ENCODE measurements at places on chromosomes 16 and 17.

- no peak for ATAC-seq
Observed at GRCh38 chr17:42122371-42123303, at the start of gene HSPB9. HSPB9 (plus strand) TSS chr17:42122804; CDS start chr17:42122851, 47 bp downstream.

DNA sequence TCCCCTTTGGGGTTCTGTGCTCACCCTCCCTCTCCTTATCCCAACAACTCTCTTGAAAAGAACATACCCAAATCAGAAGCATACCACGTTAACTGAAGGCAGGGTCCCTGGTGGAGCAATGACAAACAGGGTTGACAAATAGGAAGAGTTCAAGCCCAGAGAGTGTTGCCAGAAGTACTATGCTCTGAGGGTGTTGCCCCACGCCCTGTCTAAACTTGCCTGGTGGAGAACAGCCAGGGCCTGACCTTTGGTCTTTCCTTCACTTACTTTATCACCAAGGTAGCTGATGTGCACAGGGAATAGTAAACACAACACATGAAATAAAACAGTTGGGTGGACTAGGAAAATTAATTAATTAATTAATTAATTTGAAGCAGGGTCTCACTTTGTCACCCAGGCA is 23.3 kb downstream of the ZNF75A start:
- ATAC-seq: no peak

DNA sequence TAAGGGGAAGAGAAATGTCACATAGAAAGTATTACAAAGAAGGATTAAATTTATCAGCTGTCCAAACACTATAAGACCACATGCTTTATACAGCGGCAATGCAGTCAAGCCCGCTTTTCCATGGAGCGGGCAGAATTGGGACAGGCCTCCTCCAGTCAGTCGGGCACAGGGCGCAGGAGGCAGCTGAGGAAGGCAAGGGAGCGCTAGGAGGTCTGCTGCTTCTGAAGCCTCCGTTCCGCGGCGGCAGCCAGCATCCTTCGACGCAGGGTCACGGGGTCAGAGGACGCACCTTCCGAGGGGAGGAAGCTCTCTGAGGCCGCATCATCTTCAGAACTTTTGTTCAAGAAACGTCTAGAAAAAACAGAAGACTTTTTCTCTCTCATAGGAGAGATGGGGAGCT is 62.6 kb downstream of the AMFR start:
- no peak for ATAC-seq

DNA sequence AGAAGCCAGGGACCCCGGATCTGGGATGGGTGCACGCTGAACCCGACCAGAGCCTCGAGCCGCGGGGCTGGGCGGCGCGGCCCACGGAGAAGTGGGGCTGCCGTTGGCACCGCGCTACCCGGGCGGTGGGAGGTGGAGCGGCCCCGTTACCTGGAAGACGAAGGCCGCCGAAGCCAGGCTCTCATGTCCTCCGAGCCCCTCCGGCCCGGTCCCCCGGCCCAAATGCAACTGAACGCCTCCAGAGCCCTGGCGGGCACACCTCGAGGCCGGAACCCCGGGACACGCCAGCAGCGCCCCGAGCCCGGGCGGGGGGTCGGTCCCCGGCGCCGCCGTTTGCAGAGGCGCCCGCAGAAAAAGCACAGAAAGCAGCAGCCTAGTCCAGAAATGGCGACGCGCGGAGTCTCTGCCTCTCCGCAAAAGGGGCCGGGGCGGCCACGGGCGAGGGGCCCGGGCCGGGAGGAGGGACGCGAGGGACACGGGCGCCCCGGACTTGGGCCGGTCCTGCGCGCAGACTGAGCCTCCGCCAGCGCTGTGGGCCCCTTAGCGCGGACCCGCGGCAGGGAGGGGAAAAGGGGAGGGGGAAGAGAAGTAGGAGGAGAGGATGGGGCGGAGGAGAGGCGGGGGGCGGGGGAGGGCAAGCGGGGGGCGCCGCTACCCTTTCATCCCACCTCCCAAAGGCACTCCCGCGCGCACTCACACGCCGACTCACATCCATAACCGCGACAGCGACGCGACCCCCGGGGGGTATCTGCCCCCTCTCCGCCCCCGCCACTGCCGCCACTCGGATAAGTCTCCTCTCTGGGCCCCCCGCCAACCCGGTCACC is 1.4 kb downstream of the AXIN2 start:
- ATAC-seq: peak; percentile 48

DNA sequence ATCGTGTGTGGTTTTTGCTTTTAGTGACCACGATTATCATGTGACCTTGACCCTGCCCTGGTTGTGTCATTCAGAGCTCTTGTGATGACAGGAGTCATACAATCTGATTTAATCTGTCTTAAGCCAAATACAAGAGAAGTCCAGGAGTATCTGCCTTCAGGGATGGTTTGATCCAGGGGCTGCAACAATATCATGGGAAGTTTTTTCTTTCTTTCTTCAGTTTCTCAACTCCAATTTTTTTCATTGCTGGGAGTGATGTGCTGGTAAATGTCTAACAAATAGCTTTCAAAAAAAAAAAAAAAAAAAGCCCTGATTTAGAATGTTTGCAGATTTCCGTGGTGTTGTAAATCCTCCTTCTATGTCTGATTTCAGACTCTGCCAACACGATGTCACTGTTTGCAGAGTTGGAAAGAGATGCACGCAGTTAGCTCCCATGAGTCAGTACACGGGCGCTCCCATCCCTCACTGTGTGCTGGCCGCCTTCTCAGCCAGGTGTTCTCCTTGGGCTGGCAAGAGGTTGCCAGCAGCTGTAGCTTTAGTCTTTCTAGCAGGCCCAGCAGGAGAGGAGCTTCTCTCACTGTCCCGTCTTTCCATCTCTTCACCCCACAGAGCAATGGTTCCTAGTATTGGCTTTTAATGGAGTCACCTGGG is 229.7 kb downstream of the SNX29 start:
- ATAC-seq: no peak

DNA sequence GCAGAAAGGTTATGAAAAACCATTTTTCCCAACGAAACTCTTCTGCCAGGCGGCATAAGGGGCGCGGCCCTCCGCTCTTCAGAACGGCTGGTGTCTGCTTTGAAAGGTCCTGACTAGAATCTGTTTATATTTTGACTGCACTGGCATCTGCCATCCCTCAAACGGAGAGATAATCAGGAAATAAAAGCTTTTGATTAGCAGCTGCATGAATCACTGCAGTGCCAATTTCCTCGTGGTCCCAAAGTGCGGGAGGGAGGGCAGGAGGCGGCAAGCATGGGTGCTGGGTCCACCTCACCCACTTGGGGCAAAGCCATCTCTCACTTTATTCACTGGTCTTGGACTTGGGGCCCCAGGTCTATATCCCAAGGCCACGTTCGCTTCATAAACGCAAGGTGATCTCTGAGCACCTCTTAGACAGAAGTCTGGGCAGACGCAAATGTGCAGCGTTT is 49.7 kb downstream of the TBC1D16 start:
- ATAC-seq: peak; percentile 25

DNA sequence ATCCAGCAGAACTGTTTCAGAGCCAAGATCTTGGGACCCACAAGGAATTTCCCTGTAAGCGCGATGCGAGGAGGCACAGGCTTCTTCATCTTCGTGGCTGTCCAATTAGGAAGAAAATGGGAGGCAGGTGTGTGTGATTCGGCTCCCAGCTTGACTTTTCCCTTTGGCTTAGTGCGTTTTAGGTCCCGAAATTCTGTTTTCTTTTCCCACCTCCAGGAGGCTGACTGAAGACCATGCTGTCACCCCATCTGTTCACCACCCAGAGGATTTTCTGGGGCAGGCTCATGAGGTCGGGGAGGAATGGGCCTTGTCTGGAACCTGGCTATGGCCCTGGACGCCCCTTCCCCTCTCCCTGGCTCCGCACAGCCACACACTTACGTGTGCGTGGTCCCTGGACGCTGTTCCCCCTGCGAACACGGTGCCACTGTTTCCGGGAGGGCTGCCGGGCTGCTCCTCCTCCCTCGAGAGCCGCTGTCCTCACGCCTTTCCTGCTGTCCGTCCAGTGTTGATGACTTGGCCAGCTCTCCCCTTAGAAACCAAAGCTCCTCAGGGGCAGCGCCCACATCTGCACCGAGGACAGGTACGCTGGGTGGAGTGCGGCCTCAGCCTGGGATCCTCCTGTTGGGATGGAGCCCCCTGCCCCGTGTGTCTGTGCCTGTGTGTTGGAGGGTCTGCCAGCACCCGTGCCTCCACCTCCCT is 2.7 kb upstream of the PABPN1L start:
- no peak for ATAC-seq

GRCh38 chr16:17526956-17527937 is 56.5 kb upstream of the XYLT1 start:
- no peak for ATAC-seq

- no peak for ATAC-seq
Observed at GRCh38 chr17:8913091-8913490, 45.6 kb upstream of the PIK3R6 start.

DNA sequence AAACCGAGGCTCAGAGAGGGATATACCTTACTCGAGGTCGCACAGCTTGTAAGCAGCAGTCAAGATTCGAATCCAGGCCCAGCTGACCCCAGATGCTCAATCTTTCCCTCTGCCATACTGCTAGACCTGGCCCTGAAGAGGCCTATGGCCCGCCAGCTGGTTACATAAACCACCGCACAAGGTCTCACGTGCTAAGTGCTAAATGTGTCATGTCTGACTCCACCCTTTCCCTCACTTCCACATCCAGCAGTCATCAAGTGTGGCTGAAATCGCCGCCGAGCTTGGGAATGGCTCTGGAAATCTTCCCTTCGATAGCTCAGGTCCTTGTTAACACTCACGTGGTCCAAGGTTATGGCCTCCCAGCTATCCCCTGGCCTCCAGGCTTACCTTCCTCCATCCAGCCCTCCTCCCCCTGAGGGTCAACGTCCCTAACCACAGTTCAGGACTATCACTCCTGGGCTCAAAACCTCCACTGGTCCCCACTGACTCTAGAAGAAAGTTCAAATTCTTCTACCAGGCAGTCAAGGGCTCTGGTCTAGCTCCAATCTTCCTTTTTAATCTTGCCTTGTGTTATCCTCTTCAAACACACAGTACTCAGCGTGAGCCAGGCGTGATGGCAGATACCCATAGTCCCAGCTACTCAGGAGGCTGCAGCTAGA is 3.5 kb downstream of the ZBTB4 start:
- ATAC-seq: no peak

- no peak for ATAC-seq
Observed at GRCh38 chr16:6846452-6846851, 486.2 kb upstream of the RBFOX1 start.

- peak; percentile 24 for ATAC-seq
Observed at GRCh38 chr17:57537524-57538410, 207.3 kb downstream of the CCDC182 start.

DNA sequence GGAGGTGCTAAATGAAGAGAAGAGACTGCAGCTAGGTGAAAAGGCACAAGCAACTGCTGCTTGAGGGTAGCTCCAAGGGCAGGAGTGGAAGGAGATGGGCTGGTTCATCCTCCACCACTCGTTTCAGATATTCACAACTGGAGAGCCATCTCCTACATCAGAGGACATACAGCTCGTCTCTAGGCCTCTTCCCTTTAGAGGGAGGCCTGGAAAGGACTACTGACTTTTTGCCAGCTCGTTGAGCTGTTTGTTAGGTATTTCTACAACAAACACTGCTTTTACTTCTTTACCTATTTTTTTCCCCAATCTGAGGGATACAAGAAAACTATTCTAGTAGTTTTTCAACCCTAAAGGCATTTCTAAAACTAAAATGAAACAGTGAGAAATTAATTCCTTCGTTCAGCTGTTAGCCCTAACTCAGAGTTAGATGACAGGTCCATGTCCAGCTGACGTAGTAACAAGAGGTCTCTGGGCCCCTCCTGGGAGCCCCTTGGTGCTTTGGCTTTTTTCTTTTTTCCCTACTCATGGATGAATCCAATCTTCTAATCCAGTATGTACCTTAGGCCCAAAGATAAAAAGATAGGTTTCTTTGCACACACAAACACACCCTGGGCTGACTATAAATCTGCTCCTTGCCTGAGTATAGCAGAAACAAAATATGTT is 47.8 kb upstream of the TBX2 start:
- no peak for ATAC-seq

DNA sequence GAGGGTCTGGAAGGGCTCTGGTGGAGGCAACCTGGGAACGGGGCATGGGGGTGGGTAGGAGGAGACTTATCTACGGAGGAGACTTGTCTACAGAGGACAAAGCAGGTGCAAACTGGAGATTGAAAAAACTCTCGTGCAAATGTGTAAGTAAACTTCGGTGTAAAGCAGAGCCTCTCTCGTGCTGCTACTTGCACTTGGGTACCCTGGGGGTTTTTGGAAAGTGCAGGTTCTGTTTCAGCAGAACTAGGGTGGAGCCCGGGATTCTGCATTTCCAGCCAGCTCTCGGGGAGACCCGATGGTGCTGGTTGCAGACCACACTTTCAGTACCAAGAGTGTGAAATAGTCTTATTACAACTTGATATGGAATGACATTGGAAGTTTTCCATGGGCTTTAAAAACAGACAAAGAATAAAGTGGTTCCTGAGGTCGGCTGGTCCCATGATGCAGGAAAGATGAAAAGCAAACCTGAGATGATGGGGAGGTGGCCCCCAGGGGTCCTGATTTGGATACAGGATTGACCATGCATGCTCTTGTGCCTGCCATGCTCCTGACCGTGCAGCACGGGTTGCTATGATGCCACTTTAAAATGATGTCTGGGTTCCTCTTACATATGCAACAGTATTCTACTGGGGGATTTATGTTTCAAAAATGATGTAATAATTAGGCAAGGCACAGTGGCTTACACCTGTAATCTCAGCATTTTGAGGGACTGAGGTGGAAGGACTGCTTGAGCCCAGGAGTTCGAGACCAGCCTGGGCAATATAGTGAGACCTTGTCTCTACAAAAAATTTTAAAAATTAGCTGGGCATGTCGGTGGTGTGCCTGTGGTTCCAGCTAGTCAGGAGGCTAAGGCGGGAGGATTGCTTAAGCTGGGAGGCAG is 69.3 kb downstream of the IRF8 start:
- ATAC-seq: no peak

DNA sequence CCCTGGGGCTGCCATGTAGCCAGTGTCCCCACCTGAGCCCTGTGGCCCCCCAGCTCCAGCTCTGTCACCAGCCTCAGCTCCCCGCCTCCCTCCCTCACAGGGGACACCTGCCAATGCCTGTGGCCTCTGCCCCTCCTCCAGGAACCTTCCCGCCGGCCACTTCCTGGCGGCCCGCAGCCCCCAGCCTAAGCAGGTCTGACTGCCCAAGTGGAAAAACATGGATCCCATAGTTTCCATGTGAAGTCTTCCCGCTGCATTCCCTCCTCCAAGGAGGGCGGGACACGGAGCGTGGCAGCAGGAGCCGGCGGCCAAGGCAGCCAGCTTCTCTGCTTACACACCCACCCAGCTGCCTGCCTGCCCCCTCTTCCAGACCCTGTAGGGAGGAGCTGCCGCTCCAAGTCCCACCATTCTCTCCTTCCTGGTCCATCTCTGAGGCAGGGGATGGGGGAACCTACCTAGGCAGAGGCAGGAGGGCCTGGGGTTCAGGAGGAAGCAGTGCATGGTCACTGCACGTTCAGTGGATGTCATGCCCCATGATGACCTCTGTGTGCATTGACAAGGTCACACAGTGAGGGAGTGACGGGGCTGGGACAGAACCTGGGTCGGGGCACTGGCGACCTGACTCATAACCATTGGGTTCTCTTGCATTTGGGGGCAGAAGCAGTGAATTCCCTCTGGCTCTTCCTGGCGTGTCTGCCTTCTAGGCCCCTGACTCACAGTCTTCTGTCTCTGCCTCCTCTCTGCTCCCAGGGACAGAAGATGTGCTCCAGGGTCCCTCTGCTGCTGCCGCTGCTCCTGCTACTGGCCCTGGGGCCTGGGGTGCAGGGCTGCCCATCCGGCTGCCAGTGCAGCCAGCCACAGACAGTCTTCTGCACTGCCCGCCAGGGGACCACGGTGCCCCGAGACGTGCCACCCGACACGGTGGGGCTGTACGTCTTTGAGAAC is 8.7 kb downstream of the VASN start:
- no peak for ATAC-seq

GRCh38 chr16:76796416-76796815 is 394.6 kb upstream of the MON1B start:
- no peak for ATAC-seq
